ENCODE measurements at places on chromosomes 5 and 9. TPM values are rescaled to one million over a fixed set of nuclear protein-coding genes. Genes with fewer than 3 reads are reported as not detected.

The SLC36A2 gene
- not detected for total RNA-seq

The TMEM8B gene
- total RNA-seq = 5.4 TPM

- DNase-seq = peak; percentile 73
These were observed 707 bp downstream of the PIP5K1B start for GRCh38 chr9:68705531-68706362.

DNA sequence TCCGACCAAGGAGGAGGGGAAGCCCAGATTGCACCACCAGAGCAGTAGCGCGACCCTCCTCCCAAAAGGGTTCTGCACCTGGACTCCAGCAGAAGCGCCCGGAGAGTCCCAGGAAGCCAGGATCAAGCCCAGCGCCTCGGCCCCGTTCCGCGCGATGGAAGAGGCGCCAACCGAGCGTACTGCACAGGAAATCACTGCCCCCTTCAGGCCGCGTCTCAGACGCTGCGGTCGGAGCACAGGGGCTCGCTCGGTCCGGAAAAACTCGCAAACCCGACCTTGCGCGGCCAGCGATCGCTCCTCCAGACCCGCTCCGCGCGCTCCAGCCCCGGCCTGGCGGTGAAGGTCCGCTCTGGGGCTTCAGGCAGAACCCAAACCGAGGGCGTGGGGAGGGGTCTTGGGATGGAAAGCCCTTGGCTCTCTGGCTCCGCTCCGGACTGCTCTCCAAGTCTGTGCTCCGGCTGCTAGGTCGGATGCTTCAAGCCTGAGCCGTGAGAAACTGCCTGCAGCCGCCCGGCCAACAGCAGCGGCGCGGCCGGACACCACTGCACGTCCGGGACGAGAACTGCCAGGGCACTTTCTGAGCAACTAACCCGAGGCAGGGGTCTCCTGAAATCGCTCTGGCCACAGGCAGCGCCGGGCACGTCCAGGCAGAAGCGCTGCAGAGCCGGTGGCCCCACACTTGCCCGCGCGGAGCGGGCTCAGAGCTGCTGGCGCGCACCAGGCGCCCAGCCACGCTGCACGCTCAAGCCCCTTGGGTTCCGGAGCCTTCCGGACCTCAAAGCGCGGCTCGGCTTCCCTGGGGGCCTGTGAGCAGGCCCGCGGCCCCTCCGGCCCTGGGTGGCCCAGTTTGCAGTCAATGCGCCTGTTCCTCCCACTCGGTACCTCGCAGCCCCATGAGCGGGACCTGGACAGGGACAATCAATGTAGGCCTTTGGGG, 1.3 kb downstream of the GABBR2 start:
- DNase-seq = peak; percentile 49

The NMUR2 gene
- not detected for total RNA-seq

DNA sequence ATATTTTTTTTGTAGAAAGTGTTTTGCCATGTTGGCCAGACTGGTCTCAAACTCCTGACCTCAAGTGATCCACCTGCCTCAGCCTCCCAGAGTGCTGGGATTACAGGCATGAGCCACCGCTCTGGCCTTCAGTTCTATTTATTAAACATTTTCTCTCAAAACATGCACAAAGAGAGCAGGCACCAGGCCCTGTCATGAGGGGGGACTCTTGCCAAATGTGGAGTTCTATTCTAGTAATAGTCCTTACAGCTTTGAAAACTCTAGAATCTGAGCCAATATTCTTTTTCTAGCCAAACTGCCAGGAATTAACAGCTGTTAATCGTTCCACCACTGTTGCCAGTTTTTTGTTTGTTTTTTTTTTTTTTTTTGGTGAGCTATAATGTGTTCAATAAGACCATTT, 124.6 kb downstream of the TARS1 start:
- no peak for DNase-seq

The MEIKIN gene
- total RNA-seq = 0.42 TPM

DNA sequence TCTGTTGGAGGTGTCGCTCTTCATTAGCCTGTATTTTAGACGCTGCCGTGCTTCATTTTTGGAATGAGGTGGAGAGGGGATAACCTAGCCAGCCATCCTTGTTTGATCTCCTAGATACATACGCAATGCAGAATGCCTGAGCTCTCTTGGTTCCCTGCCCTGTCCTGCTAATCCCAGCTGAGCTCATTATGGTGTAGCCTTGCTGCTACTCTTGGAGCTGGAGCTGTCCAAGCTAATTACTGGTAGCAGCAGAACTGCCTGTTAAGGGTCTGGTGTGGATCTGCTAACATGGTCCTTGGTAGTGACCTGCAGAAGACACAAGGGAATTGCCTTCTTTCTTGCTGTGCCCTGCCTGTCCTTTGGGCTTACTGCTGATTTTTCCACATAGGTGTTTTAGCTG, 207.9 kb downstream of the CNTLN start:
- DNase-seq = no peak

DNA sequence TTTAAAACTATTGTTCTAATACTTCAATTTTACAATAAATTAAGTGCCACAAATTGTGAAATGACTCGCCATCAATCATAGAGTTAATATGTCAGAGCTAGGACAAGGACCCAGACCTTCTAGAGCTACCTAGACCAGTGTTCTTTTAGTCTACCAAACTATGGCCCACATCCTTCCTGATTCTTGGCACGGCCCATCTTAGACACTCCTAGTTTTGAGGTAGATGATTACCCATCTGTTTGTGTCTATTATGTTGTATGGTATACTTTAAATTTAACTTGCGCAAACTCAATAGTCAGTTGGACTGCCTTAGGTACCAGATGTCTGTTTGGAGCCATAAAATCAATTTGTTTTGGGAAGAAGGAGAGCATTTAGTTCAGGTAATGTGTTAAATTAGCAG, 17.5 kb downstream of the CDC26 start:
- no peak for DNase-seq

DNA sequence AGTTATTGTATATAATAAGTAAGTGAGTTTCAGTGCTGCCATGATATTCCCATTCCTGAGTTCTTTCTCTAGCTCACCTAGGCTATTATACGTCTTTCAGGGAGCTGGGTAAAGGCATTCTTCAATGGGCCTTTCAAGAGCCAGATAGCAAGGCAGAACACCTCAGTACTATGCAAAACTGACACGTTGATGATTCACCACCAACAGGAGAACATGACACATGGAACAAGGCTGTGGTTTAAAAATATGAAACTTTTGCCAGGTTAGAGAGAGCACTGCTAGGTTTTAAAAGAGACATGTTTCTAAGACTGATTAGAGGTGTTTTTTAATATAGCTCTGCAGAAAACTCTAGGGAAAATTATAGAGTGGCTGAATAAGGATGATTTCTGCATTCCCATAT, 95.9 kb downstream of the UGCG start:
- DNase-seq = no peak

- DNase-seq = no peak
These were observed 145.9 kb downstream of the ASTN2 start for GRCh38 chr9:117268847-117269446.

The ARHGEF37 gene
- 3.3 TPM for total RNA-seq

The GFPT2 gene
- 1.8 TPM for total RNA-seq

The SERF1B gene
- 6.0 TPM for total RNA-seq

- no peak for DNase-seq
These were observed 1888.0 kb upstream of the CDH9 start for GRCh38 chr5:28926422-28926821.

The LHX3 gene
- not detected for total RNA-seq

GRCh38 chr9:21653091-21653490, 149.3 kb upstream of the MTAP start:
- no peak for DNase-seq

The TICAM2 gene
- total RNA-seq = 0.59 TPM

DNA sequence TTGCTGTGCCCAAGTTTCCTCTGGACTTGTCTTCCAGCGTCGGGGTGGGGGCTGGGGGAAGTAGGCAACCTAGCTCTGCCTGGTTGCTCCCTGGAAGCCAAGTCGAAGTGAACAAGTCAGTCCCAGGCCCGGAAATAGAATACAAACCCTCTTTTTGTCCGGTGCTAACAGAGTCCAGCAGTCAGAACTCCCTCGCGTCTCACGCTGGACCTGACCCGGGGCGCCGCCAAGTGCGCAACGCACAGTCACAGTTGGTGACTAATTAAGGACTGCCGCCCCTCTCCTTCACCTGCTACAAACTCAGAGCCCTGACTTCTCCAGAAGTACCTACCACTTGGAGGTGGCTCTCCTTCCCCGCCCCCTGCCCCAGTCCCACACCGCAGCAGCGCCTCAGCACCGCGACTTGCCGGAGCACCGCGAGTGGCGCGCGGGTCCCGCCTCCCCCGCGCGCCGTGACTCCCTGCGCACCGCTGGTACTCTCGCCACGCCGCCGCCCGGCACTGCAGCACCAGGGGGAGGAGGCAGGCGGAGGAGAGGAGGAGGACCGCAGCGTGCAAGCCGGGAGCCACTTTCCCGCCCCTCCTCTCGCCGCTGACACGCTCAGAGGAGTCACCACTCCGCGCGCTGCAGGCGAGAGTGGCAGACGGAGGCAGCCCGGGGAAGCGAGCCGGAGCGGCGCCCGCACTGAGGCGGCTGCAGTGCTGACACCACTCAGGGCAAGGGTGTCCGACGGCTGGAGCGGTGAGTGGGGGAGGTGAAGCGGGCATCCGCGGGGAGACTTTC, at the start of gene SV2C:
Gene SV2C (plus strand): TSS at position 612 of the 783 bp plus-strand sequence. CDS start 48,368 bp downstream, outside the sequence.
- DNase-seq = no peak

DNA sequence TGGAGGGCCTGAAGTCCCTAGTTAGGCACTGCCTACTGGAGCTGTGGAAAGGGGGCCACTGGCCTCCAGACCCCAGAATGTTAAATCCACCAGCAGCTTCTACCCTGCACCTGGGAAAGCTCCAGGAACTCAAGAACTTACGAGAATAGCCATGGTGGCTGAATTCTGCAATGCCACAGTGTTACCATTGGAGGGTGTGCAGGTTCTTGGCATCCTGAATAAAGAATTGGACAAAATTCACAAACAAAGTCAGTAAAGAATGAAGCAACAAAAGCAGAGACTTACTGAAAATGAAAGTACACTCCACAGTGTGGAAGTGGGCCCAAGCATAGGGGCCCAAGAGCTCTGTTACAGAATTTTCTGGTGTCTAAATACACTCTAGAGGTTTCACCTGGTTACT, 107.0 kb downstream of the PRDM9 start:
- no peak for DNase-seq

Data from liver (tissue), 10 donors.